Large intestine (tissue), 12 donors: ENCODE measurements at places on chromosomes 4 and X. TPM values are rescaled to one million over a fixed set of nuclear protein-coding genes. Genes with fewer than 3 reads are reported as not detected.

DNA sequence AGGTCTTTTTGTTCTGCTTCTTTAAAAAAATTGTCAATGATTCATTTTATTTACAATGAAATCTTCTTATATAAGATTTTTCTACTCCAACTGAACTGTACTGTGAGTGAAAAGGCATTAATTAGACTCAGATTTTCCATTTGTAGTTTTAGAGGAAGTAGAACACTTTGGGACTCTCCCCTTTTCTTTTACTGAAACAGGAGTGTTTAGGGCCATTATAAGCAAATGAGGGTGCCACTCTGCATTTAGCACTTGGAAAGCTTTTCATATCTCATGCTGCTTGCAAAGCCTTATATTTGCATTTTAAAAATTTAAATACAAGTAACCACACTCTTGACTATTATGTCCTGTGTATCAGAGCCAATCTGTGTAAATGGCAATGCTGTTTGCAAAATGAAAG is 584.3 kb downstream of the KLHL13 start:
- no peak for DNase-seq

- DNase-seq, result no peak
These were observed 34.3 kb upstream of the ANTXR2 start for GRCh38 chr4:80107374-80107773.

GRCh38 chr4:128168701-128169100 is 107.6 kb downstream of the LARP1B start:
- no peak for DNase-seq

DNA sequence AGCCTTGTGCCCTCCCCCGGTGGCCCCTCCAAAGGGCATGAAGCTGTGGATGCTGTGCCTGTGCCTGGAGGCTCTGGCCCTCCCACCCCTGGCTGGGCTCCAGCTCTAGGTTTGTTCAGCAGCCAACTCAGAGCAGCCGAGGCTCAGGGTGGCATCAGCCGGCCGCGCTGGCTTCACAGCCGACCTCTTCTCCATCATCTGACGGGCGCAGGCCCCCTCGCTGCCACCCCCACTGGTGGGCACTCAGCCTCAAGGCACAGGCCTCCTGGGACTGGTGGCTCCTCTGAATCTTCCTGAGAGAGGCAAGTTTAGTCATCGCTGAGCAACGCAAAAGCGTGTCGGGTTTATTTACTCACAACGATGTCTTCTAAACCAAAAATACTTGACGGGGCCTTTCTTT is 46.0 kb downstream of the PCGF3 start:
- no peak for DNase-seq

DNA sequence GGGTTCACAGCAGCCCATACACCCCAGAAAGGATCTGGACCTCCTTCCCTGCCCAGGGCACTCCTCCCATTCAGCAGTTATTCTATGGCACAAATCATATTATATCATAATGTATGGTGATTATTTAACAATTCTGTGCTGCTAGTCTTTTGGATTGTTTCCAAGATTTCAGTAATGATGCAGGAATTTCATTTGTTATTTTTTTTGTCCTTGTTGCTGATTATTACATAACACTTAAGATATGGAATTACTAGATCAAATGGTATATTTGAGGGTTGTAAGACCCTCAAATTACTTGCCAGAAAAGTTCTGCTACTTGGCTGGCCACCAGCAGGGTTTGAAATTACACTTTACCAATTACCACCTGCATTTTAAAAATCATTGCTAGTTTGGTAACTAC is 36.4 kb downstream of the QDPR start:
- no peak for DNase-seq

GRCh38 chr4:120399826-120400225 is 333.2 kb upstream of the MAD2L1 start:
- no peak for DNase-seq

The UNC5C gene
- polyA plus RNA-seq, result 4.1 TPM

The TMEM31 gene
- polyA plus RNA-seq, result 0.43 TPM

The C4orf36 gene
- polyA plus RNA-seq, result 0.60 TPM
